ENCODE measurements at places on chromosomes 6 and 20.

GRCh38 chr6:147867433-147868226 is 359.1 kb downstream of the SAMD5 start:
- no peak for DNase-seq

DNA sequence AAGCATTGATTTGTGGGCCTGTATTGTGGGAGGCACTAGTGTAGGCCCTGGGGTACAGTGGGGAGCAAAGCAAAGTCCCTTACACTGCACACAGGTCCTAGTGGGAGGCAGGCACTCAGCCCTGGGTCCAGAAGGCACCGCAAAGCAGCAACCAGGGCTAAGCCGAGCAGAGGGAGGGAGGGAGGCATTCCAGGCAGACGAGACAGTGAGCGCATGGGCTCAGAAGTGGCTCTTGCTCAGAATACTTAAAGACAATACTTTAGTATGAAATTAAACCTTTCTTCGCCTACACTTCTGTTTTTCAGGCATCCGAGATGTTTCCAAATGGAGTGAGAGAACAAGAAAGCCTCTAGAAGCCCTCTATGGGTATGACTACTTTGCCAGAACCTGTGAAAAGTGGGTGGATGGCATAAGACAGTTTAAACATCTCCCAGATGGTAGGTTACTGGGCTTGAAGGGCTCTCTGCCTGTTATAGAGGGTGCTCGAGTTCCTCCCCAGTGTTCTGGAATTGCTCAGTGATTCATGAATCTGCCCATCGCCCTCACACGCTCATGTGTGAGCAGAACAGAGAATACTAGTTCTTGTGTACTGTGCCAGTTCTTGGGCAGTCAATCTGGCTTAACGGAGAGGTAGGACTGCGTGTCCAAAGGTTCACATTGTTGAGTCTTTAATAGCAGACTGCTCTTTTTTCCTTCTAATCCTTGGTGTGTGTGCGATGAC is 18.7 kb downstream of the BPHL start:
- DNase-seq = no peak

DNA sequence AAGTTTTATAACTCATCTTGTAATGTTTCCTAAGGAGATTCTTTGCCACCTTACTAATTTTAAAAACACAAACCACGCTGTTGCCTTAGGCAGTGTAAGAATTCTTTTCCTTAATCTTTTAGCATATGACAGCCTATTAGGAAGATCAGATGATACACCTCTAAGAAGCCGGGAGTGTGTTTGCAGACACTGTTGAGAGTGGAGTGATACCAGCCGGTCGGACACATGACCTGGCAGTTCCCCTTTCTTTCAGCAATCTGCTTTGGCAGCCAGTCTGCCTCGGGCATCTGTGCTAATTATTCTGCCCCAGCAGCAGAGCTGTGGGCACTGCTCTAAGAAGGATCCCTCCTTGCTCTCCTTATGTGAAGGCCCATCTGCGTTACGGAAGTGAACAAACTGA is 50.9 kb downstream of the PLCB4 start:
- peak; percentile 76 for DNase-seq

- DNase-seq = no peak
These were observed 3.4 kb upstream of the SLC35D3 start for GRCh38 chr6:136918706-136919105.

GRCh38 chr6:15570171-15570570 is 92.7 kb downstream of the DTNBP1 start:
- DNase-seq = no peak

GRCh38 chr20:62133864-62134263 is 9.3 kb downstream of the PSMA7 start:
- DNase-seq = no peak

DNA sequence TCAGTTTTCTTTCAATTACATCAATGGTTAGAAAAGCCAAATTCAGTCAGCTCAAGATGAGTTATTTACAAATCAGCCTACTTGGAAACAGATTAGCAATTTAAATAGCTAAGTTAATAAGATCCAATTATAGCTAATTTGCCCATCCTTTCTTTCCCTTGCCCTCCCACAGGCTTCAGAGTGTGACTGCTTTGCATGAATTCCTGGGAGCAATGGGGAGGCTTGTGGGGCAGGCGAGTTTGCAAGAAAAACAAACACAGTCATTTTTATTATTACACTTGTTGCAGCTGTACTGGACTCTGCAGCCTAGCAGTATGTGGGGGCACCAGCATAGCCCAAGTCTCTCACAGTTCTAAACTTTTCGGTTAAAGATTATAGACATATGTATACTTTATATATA is 219.0 kb downstream of the NKAIN2 start:
- DNase-seq = no peak

DNA sequence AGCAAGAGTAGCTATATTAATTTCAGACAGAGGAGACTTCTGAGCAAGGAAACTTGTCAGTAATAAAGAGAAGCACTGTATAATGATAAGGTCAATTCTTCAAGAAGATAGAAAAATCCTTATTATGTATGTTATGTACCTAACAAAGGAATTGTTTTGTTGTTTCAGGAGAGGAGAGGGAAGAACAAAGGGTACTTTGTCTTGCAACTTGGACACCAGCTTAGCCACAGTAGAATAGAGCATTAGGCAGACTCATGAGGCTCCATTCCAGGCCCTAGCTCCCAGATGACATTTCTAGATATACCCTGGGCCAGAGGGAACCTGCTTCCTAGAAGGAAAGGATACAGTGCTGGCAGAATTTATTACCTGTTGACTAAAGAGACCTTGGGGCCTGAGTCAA is 6.5 kb upstream of the NUS1 start:
- DNase-seq = no peak

GRCh38 chr20:11972478-11972877 is 54.8 kb downstream of the BTBD3 start:
- DNase-seq = no peak

DNA sequence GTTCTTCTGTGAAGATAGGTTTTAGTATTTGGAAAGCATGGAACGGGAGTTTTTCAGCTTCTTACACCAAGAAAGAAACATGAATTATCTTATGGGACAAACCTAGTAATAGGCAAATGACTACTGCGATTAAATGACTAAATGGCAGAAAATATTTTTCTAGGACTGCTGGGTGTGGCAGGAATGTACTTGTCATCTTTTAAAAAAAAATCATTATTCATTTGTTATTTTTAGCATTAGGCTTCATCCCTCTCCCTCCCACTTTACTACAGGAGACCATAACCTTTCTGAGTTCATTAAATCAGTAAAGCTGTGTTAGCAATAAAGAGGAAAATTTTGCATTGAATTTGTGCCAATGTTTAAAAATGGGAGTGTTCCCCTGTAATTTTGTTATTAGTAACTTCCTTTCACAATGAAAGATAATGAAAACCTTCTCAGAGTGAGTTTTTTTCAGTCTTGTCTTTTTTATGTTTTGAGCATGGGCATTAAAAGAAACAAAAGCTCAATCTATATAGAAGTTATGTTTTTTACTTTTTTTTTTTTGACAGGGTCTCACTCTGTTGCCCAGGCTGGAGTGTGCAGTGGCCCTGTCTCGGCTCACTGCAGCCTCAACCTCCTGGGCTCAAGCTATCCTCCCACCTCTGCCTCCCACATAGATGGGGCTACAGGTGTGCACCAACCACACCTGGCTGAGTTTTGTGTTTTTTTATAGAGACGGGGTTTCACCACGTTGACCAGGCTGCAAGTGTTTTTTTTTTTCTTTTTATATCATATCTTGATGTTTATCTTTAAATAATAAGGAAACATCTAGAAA is 105.6 kb upstream of the CLDN20 start:
- DNase-seq = no peak

- DNase-seq = no peak
These were observed 54.2 kb upstream of the MAP7 start for GRCh38 chr6:136604328-136604825.

- no peak for DNase-seq
These were observed at the start of gene SLC35D3 for GRCh38 chr6:136921936-136922684. SLC35D3 (plus strand) TSS chr6:136922301; CDS start chr6:136922429, 128 bp downstream.

GRCh38 chr6:91483415-91484105 is 896.7 kb upstream of the MAP3K7 start:
- DNase-seq = no peak

DNA sequence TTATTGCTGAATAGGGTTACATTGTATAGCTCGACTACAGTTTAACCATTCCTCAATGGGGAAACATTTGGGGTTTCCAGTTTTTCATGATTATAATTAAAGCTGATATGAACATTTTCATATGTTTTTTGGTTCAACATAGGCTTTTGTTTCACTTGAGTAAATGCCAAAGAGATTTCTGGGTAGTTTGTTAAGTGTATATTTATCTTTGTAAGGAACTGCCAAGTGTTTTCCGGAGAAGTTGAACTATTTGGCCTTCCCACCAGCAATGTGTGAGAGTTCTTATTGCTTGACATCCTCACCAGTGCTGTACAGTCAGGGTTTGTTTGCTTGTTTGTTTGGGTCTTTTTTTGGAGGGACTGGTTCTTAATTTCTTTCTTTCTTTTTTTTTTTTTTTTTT is 83.7 kb upstream of the RALY start:
- no peak for DNase-seq

GRCh38 chr6:45416700-45417099 is 39.0 kb upstream of the SUPT3H start:
- no peak for DNase-seq

GRCh38 chr20:32839227-32839981 is 19.3 kb upstream of the EFCAB8 start:
- no peak for DNase-seq
